NCI-H524 (cell line): ENCODE measurements at places on chromosomes 2 and 18.

GRCh38 chr2:149572102-149572953 is 15.2 kb downstream of the MMADHC start:
- no peak for DNase-seq

GRCh38 chr2:43541165-43541564 is 54.7 kb downstream of the THADA start:
- no peak for DNase-seq

GRCh38 chr2:36371070-36371874 is 15.7 kb downstream of the CRIM1 start:
- no peak for DNase-seq

DNA sequence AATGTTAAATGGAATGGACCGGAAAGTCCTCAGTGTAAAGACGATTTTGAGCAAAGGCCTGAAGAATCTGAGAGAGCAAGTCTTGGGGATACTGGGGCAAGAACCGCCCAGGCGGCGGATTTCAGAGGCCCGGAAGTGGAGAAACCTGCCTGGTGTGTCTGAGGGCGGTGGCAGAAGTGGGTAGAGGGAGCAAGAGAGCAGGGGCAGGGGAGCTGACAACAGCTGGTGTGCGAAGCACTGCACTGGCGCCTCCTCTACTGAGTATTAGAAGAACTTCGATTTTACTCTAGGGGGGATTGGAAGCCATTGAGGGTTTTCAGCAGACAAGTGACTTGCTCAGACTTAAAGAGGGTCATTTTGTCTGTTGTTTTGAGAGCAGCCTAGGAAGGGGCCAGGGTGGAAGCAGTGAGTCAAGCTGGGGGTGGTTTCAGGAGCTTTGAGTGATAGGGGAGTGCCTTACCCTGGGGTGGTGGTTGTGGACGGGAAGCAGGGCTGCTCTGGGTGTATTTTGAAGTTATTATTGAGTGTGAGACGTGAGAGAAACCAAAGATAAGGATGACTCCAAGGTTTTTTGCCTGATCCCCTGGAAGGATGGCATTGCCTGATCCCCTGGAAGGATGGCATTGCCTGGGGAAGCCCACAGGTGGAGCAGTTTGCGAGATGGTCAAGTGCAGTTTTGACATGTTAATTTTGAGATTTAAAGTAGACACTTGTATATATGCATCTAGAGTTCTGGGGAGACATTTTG is 52.5 kb downstream of the ZNF236 start:
- DNase-seq = peak; percentile 31

GRCh38 chr2:20561637-20562454 is 89.1 kb downstream of the HS1BP3 start:
- DNase-seq = no peak

DNA sequence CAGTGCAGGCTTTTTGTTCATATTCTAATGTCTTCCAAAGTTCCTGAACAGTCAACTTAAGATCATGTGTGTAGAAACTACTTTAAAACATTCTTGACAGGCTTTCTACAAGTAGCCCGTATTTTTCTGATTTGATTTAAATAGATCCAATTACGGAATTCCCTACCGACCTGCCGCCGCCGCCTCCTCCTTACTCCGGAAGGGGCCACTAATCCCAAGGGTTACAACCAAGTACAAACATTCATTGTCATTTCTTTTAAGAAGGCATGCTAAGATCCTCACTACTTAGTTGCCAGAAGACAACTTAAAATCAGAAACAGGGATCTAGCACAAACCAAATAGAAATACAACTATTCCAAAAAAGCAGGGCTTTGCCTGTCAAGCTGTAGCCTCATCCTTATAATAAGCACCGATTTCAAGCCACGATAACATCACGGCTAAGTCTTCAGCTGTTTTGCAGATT is 784 bp downstream of the WDR33 start:
- DNase-seq = no peak

DNA sequence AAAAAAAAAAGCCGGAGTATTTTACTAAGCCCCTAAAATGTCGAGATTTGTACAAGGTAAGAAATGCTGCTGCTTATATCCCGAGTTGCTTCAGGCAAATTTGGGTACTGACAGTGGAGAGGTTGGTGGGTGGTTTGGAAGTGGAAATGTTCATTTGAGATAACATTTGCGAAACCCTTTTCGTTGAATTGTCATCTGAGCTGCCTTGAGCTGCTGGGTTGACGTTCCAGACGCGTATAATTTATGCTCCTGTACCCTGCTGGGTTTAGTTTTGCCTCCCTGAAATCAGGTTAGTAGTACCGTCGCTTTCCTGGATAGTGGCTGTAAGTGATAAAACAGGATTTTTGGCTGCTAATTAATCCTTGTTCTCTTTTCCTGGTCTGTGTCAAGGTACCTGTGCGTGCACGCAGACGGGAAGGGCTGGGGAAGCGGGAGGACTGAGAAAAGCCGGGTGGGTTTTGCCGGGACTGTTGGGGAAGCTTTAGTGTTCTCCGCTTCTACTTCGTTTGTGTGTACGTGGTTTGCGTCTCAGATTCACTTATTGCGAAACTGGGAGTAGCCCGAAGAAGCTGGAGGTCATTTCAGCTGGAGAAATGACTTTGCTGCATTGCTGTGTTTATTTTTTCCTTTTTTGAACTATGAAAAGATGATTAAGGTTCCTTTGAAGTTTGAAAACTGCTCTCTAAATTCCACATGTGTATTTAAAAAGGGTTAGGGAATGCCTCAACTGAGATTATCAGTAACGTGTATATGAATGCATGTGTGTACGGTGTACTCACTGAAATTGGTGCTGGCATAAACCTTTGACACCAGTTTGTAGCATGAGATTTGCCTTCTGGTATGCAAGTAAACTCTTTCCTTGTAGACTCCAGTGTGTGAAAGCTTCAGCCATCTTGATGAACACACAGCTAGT is 709 bp downstream of the UGP2 start:
- DNase-seq = peak; percentile 34

DNA sequence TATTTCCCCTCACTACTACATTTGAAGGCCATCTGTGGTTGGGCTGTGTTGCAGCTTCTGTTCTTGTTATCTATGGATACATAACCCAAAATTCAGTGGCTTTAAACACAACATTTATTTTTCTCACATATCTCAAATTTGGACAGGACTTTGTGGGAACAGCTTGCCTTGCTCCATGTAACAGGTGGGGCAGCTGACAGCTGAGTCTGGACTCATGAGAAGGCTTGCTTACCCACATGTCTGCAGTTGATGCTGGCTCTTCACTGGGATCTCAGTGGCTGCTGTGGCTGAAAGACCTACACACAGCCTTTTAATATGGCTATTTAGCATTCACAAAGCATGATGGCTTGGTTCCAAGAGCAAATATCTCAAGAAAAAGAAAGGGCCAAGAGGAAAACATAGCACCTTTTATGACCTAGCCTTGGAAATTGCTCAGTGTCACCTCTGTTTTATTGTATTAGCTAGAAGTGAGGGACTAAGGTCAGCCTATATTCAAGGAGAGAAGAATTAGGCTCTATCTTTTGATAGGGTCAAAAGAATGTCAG is 296.8 kb upstream of the ZNF521 start:
- no peak for DNase-seq

DNA sequence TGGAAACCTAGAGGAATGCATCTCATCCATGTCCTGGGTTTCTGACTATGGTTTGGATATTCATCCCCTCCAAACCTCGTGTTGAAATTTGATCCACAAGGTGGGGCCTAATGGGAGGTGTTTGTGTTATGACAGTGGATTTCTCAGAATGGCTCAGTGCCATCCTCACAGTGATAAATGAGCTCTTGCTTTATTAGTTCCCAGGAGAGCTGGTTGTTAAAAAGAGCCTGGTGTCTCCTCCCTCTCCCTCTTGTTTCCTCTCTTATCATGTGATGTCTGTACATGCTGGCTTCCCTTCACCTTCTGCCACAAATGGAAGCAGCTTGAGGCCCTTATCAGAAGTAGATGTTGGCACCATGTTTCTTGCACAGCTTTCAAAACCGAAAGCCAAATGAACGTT is 424.3 kb downstream of the DCC start:
- peak; percentile 69 for DNase-seq

- no peak for DNase-seq
Measured at GRCh38 chr18:50341443-50341842, 33.4 kb upstream of the SKA1 start.

- DNase-seq = no peak
Measured at GRCh38 chr18:31943878-31944816, 1.2 kb upstream of the TRAPPC8 start.

GRCh38 chr18:31268985-31269406 is 49.0 kb upstream of the DSG1 start:
- DNase-seq = no peak

DNA sequence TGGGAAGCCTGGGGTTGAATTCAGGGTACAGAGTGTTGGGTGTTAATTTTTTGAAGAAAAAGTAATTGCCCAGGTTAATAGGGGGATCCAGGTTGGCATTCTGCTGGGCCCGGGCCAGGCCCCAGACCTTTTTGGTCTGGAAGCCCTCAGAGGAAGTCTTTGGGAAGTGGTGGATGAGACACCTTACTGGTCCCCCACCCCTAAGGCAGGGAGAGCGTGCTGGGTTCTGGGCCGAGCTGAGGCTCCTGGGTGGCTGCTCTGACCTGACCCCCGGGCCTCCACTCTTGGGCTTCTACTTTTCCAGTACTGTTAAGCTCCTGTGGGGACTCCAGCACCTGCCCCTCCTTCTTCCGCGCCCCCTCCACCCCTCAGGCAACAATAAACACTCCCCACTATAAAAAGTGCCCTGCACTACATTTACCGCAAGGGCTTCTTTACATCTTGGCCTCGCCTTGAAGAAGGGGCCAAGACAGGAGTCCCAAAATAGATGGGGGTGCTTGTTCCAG is 753 bp upstream of the HOXD3 start:
- no peak for DNase-seq
